Activated gamma-delta T cell treated with anti-CD3 and anti-CD28 coated beads, Interleukin-2, amount 50 U/mL, for 16 hours (primary cell): ENCODE measurements at places on chromosomes 4 and X.
A peak's percentile ranks its signal among the peaks of the same experiment; 100 is the strongest.

DNA sequence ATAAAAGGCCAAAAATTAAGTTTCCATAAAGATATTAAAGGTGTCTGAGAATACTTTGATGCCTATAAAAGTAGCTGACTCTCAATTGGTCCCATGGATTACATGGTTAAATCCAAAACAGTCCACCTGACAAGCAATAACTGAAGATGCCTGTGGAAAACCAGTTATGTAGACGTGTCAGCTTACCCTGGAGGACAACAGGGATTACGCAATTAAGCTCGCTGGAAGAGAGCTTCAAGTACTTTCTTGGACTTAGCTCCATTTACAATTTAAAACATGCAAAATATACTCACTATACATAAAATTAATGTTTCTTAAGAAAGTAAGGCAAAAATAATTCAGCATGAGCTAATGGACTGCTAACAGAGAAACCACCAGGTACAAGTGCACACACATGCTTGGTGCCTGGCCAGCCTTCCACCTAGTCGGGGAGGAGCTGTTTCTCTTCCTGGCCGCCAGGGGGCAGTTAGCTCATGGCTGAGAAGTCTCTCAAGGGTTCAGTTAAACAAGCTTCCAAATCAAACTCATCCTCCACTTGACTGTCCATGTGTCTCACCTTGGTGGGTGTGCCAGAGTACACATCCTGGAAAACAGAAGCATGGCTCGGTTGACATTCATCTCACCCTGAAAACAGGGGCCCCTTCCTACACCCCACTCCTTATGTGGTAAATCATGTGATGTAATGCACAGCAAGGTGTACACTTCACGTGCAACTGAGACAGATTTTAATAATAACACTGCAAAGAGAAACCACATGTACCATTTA lies 9.2 kb upstream of the FAM53A start:
- peak; percentile 65 for DNase-seq

DNA sequence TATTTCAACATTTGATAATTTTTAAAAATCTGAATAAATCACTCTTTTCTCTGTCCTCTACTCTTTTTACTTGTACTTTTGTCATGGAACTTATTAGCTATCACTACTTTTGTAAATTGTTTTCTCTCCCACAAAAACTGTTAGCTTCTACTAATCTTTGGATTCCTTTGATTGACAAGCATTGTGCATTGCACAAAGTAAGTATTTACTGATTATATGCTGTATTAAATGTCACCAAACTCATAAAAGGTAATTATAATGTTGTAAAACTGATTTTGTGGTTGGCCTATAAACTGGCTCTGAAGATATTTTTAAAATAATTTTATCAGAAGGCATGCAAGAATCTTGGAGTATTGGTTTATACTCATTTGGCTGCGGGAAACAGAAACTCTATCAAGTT lies 15.0 kb upstream of the SEC24B start:
- DNase-seq = no peak

- peak; percentile 9 for DNase-seq
Observed at GRCh38 chr4:185587427-185588161, 52.3 kb upstream of the PDLIM3 start.

DNA sequence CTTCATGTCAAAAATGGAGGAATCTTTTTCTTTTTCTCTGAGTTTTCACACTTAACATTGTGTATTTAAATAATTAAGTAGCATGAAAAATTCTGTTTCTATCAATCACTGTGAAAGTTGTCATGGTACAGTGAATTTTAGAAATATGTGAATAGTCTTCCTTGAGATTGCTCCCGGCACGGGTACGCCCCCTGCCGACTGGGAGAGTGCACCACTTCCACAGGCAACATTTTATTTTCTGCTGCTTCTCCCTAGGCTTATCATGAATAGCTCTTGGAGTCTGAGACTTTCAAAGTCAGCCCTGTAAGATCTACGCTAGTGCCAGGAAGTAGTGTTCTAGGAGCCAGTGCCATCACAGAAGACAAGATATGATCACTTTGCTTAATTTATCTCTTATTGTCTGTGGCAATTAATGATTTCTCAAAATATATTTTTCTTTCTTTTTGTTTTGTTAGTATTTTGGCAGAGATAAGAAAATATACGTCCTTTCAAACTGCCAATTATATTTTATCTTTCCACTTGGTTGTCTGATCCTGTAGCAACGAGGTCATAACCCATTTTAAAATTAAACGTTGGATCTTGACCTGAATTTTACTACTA lies 763.8 kb upstream of the AADAT start:
- DNase-seq = no peak

DNA sequence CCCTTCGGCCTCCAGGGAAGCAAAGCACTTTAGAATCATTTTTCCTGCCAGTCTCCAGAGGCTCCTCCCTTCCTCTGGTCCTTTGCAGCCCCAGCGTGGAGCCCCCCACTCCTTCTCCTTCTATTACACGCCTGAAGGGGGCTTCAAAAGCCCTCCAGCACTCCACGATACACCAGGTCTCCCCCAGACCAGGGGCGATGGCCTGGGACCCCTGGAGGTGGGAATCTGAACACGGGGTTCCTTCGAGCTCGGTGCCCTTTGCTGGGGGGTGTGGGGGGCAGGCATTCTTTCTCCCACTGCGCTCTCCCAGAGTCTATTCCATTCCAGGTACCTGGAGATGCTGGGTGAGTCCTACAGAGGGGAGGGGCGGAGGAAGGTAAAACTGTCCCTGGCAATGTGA lies 97.6 kb downstream of the HMX1 start:
- no peak for DNase-seq

DNA sequence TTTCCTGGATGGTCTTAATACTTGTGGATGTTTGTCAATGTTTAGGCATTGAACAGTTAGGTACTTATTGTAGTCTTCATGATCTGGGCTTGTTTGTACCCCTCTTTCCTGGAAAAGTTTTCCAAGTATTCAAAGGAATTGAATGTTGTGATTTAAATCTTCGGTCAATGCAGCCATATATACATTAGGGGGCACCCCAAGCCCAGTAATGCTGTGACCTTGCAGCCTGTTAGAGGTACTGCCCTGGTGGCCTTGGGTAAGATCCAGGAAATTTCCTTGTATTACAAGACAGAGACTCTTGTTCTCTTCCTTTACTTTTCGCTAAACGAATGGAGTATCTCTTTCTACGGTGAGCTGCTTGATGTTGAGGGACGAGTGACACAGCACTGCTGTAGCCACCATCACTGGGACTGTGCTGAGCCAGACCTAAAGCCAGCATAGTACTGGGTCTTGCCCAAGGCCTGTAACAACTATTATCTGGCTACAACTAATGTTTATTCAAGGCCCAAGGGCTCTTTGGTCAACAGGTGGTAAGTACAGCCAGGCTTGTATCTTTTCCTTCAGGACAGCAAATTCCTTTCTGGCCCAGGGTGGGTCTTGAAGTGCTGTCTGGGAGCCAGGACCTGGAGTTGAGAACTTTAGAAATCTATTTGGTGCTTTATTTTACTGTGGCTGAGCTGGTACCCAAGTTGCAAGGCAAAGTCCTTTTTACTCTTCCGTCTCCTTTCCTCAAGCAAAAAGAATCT lies 118.3 kb upstream of the ATOH1 start:
- no peak for DNase-seq

- DNase-seq = no peak
Observed at GRCh38 chrX:3351276-3351675, 4.8 kb upstream of the MXRA5 start.

DNA sequence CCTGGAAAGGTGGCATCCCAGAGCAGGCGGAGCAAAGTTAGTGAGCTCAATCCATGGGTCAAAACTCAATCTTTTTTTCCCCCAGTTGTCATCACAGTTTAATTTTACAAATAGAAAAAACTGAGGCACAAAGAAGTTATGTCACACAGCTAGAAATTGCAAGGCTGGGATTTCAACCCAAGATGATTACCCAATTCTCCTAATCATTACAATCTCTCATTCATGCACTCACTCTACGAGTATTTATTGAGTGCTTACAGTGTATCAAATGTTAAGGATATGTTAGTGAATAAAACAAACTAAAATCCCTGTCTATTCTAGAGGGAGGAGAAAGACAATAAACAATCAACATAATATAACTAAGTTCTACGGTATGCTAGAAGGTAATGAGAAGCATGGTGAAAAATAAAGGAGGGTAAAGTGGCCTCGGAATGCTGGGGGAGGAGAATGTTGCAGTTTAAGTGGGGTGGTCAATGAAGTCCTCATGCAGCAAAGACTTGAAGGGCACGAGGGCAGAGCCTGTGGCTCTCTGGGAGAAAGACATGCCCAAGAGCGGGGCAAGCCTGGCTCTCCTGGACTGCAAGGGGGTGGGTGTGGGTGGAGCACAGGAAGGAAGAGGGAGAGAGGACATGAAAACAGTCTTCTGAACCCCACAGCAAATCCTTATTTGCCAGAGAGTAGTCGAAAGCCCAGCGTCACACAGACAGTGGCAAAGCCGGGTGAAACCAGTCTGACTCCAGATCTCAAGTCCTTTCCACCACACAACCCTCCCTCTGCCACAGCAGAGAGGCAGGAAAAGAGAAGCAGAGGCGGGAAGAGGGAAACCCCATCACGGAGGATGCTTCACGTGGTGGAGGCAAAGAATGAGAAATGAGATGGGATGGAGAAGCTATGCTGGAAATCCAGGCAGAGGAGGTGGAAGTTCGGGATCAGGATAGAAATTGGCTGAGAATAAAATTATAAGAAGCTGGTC lies 48.3 kb downstream of the RAB33B start:
- DNase-seq = no peak

- no peak for DNase-seq
Observed at GRCh38 chrX:44459501-44459900, 83.2 kb downstream of the FUNDC1 start.

GRCh38 chr4:129738175-129738574 lies 642.2 kb downstream of the C4orf33 start:
- no peak for DNase-seq

- no peak for DNase-seq
Observed at GRCh38 chr4:13248621-13249298, 235.4 kb downstream of the RAB28 start.

DNA sequence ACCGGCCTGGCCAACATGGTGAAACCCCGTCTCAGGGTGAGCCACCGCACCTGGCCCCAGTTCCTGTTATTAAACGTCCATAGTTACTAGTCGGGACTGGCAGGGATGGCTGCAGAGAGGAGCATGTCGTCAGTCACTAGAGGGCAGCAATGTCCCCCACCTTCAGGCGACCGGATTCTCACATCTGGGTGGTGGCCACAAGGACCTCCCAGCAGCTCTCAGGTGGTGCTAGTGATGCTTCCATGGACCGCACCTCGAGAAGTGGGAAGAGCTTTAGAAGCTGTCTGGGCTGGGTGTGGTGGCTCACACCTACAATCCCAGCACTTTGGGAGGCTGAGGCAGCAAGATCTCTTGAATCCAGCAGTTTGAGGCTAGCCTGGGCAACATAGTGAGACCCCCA lies 13.3 kb upstream of the IL3RA start:
- DNase-seq = peak; percentile 5

DNA sequence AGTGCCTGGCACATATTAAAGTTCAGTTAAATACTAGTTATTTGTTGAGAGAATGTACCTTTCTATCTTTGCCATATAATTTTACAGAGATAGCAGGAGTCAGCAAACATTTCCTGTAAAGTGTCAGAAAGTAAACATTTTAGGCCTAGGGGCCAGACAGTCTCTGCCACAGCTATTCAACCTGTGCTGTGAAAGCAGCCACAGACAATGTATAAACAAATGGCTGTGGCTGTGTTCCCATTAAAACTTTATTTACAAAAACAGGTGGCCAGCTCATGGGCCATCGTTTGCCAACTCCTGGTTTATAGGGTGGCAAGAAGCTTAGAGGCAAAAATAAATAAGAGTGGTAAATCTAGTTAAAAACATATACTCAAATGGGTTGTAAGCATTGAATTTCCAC lies 34.0 kb upstream of the BRS3 start:
- DNase-seq = no peak

- DNase-seq = no peak
Observed at GRCh38 chr4:171710743-171711142, 102.5 kb upstream of the GALNTL6 start.

DNA sequence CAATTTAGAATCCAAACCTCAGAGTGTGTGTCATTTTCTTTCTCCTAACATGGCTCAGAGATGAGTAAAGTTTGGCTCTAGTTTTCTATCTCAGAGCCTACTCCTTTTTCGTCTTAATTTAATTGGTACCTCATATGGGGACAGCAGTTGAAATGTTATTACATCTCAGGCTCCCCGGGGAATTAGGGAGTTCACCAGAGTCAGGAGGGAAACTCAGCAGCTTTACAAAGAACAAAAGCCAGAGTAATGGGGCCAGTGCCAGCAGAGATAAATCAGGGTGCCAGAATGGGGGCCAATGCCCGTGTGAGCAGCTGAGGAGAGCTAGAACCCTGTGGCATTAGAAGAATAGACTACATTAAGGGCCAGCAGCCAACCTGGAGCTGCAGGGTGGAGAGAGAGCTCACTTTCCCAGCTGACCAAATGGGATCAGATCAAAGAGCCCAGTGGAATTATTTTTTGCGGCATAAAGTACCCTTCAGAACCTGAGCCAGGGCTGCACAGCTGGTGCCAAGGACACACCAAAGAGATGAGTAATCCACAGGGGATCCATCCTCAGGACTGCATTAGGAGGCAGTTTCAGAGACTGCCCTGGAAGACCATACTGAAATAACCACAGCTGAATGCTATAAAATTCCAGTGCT lies 207.1 kb upstream of the DKK2 start:
- DNase-seq = no peak

DNA sequence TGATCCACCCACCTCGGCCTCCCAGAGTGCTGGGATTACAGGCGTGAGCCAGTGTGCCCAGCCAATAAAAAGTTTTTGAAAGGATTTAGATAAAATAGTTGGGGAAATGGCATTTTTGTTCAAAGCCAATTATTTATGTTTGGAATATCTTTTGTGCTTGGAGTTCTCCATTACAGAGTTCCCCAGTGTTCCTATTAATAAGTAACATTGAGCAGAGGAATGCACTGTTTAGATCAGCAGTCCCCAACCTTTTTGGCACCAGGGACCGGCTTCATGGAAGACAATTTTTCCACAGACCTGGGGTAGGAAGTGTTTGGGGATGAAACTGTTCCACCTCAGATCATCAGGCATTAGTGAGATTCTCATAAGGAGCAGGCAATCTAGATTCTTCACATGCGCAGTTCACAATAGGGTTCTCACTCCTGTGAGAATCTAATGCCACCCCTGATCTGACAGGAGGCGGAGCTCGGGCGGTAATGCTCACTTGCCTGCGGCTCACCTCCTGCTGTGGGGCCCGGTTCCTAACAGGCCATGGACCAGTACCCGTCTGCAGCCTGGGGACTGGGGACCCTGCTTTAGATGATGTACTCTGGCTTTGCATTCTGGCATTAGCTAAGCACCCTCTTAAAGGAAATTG lies 8.3 kb downstream of the PKD2 start:
- no peak for DNase-seq

GRCh38 chrX:19293606-19294325 lies 50.0 kb upstream of the PDHA1 start:
- no peak for DNase-seq

DNA sequence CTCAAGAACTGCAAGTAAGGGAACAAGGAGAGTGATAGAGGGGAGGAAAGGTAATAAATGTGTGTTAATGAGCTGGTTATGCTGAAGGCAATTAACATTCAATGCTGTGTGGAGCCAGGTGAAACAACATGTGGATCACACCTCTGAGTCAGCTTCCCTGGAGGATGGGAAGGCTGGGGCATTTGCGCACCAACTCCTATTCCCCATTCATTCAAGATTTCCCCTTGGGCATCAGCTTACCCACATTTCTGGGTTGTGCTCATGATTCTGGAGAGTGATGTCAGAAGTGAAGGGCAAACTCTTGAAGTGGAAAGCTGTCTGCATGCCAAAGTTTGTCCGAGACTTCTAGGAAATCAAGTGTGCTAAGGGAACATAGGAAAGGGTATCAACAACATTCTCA lies 461.4 kb downstream of the MID1IP1 start:
- no peak for DNase-seq
